ENCODE measurements at places on chromosomes 1 and 21.

- no peak for DNase-seq
These were observed 344.2 kb upstream of the KAZN start for GRCh38 chr1:14254251-14254650.

DNA sequence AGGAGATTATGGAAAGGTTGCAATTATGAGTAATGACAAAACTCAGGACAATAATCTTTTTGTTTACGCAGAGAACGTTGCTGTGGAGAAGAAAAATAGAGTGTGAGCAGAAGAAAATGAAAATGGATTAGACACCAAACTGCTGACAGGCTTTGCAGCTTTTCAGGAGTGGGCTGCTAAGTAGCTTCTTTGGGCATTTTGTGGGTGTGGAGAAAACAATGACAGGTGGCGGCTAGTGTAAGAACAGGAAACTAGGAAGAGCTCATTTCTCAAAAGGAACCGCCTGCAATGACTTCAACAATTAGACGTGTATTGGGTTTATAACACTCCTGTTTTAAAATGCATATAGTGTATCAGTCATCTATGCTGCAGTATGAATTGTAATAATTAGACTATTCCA, 18.3 kb upstream of the PALMD start:
- no peak for DNase-seq

DNA sequence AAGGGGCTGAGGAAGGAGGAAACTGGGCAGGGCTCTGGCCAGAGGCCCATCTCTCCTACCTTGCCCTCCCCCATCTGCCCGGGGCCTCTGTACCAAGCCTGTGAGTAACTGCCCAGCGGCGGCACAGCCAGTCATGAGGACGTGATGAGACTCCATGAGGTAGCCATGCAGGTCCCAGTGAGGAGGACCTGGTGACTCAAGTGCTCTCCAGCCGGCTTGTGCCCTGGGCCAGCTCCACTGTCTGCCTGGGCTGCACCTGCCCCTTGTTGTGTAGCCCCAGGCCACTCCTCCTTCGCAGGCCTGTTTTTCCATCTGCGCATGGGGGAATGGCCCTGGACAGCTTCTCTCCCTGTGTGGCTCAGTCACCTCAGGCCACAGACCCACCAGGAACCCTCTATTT, 42.0 kb upstream of the PADI1 start:
- no peak for DNase-seq

- no peak for DNase-seq
These were observed 338.1 kb downstream of the TGFB2 start for GRCh38 chr1:218683242-218683641.

DNA sequence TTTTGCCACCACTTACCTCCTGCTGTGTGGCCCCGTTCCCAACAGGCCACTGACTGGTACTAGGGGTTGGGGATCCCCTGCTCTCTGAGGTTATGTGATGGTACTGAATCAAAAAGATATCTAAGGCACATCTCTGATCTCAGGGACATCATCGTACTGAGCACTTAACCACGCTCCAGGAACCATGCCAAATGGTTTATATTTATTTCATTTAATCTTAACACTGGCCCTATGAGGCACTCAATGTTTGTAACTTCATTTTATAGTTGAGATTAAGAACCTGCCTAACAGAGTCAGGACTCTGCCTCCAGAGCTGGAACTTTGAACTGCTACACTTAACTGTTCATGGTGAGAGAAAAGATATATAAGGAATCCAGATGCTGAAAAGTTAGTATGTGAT, 98.0 kb upstream of the HP1BP3 start:
- DNase-seq = peak; percentile 11

DNA sequence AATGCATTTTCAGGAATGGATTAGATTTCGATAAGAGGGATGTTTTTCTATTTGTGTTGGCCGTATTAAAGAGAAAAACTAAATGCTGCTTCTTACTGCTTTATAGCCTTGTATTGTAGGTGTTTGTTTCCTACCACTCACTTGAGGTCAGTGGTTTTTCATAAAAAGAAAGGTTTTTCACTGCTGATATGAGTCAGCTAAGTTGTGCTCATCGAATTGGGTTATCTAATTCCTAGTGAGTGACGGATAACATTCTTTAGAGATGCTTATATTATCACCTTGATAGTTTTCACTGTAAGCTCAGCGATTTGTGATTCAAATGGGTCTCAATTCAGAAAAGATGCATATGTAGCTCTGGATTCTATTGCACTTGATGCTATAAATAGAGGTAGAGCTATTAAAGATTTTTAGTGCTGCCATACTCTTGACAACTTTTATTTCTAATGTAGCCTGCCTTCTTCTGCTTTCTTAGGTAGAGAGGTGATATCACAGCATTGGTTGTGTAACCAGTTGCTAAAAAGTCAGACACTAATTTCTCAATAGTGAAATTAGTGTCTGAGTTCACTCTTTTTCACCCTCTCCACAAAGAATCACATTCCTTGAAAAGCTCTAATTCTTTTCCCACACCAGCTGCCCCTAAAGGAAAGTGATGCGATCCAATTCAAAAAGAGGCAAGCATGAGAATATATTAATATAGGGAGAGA, 180.0 kb downstream of the RASAL2 start:
- no peak for DNase-seq

GRCh38 chr1:29959356-29959755, 723.0 kb downstream of the PTPRU start:
- DNase-seq = no peak

DNA sequence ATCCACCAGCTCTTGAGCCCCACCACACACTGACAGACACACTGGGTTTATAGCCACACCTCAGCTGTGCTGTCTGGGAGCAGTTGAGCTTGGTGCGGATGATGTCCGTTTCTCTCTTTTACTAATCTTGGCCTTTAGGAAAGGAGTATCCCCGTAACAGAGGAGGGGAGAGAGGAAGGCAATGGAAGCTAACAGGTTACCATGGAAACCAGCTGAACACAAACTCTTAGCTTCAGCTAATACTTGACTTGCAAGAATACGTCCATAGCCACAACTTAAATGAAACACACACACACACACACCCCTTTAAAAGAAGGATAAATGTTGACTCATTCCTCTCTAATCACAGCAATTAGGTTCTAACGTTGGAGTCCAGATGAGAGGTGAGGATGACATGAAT, 28.0 kb upstream of the LRRN2 start:
- no peak for DNase-seq

- DNase-seq = no peak
These were observed 86.8 kb downstream of the GDAP2 start for GRCh38 chr1:117842408-117843170.

- no peak for DNase-seq
These were observed 344.1 kb downstream of the DISC1 start for GRCh38 chr1:231970684-231971083.

GRCh38 chr1:29956349-29957030, 720.2 kb downstream of the PTPRU start:
- no peak for DNase-seq

DNA sequence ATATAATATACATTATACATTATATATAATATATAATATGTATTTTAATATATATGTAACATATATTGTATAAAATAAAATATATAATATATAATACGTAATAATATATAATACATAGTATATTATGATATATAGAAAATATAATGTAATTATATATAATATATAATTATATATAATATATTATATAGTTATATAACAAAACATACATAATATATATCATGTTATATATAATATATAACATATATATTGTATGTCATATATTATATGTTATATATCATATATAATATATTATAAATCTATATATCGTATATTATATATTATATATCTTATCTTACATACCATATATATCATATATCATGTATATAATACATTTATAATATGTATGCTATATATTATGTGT, 248.2 kb upstream of the TPTE start:
- no peak for DNase-seq

- no peak for DNase-seq
These were observed 38.2 kb downstream of the MATN1 start for GRCh38 chr1:30684881-30685795.

DNA sequence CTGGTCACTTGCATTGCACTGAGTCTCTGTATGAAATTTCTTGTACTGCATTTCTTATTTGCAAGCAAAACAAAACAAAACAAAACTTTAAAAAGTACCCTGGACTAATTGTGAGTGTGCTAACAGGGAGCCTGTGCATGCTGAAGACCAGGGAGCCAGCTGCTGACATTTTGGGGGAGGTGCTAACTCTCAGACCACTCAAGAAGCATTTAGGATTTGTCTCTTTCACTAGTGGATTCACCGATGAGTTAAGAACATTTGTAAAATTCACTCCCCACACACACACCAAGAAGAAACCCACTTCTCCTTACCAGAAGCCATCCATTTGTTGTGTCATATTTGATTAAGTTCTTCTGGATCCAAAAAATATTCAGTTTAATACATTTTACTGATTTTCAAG, 95.7 kb upstream of the C1orf105 start:
- DNase-seq = no peak

DNA sequence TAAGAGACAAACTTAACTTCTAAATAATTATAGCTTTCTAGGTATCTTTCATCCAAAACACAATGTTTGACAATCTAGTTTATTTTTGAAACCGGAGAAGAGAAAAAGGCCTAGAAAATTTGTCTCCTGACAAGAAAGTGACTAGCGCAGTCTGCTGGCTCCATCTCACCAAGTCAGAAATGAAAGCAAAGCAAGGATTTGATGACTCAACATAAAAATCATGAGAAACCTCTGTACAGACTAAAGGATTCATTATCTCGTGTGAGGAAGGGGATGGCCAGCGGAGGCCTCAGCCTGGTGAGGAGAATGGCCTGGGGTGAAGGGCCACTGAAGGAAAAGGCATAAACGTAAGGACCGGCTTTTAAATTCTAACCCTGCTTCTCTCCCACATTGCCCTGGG, 20.0 kb upstream of the TSNAX start:
- DNase-seq = no peak

- no peak for DNase-seq
These were observed 38.9 kb downstream of the XPR1 start for GRCh38 chr1:180670681-180671080.

DNA sequence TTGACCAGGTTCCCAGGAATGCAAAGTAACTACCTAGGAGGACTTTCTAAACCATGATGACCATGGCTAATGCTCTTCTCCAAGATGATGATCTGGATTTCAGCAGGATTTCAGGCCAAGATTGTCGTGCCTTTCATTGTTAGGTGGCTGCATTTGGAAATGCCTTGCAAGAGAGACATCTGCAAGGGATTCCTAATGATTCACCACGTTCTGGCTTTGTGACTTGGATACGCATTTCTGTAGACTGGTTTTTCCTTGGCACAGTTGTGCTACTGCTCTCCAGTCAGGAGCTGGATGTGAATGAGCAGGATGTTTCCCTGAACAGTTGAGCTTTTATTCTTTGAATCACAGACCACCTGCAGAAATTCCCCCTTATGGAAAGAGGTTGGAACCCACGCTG, 212.4 kb downstream of the BACH1 start:
- DNase-seq = no peak

GRCh38 chr1:76541618-76542017, 325.7 kb upstream of the ST6GALNAC5 start:
- no peak for DNase-seq

- DNase-seq = no peak
These were observed 716 bp upstream of the HPDL start for GRCh38 chr1:45325851-45326506.

DNA sequence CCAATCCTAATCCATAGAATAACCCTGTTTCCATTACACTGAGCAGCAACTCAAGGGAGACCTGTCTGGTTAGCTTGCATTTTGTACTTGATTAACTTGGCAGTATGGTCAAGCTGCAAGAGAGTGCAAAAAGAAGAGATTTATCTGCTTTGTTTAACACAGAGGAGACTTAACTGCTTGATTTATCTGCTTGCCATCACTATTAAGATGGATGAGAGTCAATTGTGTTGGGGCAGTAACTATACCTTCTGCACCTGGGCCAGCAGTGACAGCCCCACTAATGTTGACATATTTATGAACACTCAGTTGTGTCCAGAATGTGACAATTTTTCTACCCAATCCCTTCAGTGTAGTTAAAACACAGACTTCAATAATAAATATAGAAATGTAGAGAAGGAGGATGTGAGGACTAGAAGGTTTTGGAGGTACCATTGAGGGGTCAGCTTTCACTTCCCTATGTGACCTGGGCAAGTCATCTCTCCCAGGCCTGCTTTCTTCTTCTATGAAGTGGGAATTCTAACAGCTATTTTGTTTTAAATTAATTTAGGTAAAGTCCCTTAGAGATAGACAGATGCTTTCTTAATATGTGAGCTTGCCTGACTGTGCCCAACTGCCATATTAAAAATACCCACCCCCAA, 159.1 kb upstream of the KCNK2 start:
- DNase-seq = no peak

- no peak for DNase-seq
These were observed 100.7 kb upstream of the TSPAN2 start for GRCh38 chr1:115189814-115190539.
